ENCODE measurements at places on chromosomes 3 and 15. TPM values are rescaled to one million over a fixed set of nuclear protein-coding genes. Genes with fewer than 3 reads are reported as not detected.

- DNase-seq: peak; percentile 13
Observed at GRCh38 chr3:125310623-125311081, 64.5 kb downstream of the ZNF148 start.

DNA sequence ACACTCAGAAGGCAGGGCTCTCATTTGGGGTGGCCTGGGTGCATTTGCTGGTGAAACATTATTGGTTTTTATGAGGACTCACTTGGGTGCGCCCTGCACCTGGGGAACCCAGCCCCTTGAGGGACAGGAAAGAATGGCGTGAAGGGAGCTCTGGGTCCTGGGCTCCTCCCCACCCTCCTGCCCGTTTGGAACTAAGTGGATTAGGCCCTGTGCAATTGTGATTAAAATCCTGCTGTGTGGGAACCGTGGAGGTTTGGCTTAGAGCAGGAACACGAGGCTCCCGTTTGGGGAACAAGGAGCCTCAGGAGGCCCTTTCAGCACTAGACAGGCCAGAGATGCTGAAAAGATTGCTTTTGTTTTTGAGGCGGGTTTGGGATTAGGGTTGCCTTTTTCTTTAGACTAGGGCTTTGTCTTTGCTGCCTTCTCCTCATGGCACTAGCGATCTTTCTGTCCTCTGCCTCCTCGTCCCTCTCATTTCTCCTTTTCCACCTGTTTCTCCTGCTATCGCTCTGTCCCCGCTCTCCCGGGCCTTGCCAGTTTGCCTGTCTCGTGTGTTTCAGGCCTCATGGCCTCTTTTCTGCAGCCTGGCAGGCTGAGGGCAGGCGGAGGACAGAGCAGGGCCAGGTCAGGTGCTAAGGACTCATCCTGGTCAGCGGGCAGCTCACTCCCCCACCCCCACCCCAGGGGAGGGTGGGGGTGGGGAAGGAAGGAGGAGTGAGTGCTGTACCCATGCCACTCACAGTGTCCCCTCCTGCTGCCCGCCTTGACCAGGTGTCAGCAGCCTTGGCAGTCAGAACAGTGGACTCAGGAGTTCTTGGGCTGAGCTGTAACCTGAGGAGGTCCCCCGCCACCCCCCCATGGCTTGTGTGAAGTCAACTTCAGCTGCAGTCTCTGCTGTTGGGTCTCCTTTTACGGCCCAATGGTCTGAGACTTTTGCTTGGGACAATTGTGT, 8.6 kb downstream of the MAPKAPK3 start:
- no peak for DNase-seq

DNA sequence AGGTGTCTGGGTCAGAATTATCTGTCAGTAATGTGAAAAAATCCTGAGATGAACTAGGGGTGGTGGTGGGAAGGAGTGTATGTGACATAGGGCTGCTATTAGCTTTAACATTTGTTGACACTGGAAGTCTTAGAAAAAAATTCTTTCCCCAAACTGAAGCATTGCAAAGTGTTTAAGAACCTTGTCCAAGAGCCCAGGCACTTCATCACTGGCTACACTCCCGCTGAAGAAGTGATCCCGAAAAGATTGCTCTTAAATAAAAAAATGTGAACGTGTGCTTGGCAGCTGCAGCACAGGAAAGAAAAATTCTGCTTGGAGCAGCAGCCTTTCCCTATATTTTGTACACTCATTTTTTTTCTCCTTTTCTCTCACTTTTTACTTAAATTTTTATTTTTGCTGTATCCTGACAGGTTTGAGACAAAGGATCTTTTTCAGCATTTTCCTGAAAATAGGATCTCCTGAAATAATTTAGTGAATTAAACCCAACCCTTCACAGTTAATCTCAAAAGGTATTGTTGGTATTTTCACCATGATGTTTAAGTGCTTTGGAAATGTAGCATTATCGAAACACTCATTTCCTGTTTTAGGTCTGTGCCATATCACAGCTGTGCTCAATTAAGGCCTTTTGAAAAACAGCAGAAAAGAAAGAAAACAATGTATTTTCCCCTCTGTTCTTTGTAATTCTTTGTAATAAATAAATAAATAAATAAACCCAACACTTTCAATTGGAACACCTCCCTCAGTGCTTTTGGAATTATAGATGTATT, 477.6 kb downstream of the ZNF385D start:
- DNase-seq: no peak

DNA sequence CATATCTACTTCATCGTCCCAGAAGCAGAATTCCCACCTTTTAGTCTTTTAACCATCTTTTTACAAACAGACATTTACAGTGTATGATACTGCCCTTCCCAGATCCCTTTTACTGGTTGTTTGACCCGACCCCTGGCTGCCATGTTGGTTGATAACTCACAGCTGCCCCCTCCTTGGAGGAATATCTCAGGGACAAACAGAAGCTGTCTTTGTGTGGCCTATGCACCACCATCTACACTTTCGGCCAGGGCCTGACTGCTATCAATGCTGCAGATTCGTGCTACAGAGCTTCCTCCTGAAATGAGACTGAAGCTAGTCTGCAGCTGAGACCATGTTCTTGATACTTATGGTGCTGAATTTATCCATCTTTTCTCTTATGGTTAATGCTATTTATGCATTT, 6.6 kb upstream of the POLQ start:
- no peak for DNase-seq

DNA sequence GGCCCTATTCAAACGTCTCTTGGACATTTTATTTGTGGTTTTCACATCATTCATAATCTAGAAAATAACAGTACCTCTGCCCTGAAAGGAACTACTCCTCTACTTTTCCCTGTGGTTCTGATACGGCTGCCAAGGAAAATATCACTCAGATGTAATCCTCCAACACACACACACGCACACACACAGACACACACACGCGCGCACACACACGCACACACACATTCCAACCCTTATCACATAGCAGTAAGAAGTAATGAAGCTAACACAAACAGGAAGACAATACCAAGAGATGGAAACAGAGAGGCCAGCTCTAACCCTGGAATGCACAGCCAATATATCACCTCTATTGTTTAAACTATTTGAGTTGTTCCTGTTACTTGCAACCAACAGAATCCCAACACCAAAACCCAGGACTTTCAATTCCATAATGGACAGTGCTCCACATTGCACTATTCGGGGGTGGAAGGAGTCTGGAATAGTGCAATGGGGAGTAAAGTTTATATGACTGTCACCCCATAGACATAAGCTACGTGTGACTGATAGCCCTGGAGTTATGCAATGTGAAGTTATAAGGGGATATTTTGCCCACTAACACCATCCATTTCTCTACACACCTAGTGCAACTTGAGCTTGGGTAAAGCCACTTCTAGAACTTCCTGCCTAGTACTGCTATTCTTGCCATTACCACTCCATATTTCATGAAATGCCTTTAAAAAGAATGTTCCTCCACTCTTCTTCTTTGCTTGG, 71.3 kb upstream of the FNDC3B start:
- DNase-seq: no peak

GRCh38 chr3:98746882-98747281, 16.3 kb upstream of the ST3GAL6 start:
- DNase-seq: no peak

- no peak for DNase-seq
Observed at GRCh38 chr15:60914360-60914759, 314.7 kb downstream of the RORA start.

- no peak for DNase-seq
Observed at GRCh38 chr3:79250746-79251145, 517.1 kb downstream of the ROBO1 start.

GRCh38 chr3:151283907-151284461, 5.6 kb upstream of the P2RY14 start:
- DNase-seq: no peak

- DNase-seq: no peak
Observed at GRCh38 chr3:64922213-64922612, 234.4 kb upstream of the ADAMTS9 start.

GRCh38 chr15:100711516-100712021, 109.2 kb downstream of the ASB7 start:
- DNase-seq: no peak

- DNase-seq: no peak
Observed at GRCh38 chr3:2205692-2206091, 107.0 kb downstream of the CNTN4 start.

DNA sequence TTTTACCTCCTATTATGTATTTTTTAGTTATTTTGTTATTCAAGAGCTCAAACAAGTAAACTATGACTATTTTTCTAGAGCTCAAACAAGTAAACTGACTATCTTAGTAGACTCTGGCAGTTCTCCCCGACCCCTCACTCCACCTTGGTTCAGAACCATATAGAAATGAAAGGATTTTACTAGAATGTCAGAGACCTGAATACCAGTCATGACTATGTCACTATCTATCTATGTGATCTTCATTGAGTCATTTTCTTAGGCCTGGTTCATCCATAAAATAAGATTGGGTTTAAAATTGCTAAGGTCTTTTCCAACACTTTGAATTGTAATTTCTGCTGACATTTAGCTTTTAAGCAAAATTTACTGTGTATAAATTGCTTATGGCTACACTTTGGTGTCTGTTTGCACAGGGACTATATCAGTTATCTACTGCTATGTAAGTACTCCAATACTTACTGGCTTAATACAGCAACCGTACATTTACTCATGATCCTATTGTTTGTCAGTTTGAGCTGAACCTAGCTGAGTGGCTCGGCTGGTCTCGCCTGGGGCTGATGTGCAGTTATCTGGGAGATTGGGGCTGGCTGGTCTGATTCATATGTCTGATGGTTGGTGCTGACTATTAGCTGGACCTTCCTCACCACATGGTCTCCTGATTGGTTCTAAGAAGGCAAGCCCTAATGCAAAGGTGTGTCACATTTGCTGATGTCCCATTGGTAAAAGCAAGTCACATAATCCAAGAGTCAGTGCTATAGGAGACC, 37.0 kb downstream of the RASA2 start:
- no peak for DNase-seq

DNA sequence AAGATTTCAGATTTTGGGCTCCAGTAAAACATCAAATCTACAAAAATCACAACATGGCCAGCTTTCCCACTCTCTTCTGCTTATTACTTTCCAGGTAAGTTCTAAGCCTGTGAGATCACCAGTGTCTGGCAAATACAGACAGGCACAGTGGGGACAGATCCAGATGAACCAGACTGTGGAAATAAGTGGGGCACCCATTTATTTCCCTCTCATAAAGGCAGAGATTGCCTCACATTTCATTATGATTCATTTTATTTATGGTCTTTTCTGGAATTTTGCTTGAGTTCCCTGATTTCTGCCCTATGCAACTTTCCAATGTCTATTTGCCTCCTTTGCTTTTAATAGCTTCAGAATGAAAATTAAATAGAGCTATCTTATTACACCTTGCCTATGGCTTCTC, 66.8 kb downstream of the GREM1 start:
- no peak for DNase-seq

GRCh38 chr15:67731112-67731721, 94.1 kb upstream of the SKOR1 start:
- DNase-seq: no peak

GRCh38 chr3:159941038-159942000, 47.3 kb upstream of the IL12A start:
- DNase-seq: no peak

DNA sequence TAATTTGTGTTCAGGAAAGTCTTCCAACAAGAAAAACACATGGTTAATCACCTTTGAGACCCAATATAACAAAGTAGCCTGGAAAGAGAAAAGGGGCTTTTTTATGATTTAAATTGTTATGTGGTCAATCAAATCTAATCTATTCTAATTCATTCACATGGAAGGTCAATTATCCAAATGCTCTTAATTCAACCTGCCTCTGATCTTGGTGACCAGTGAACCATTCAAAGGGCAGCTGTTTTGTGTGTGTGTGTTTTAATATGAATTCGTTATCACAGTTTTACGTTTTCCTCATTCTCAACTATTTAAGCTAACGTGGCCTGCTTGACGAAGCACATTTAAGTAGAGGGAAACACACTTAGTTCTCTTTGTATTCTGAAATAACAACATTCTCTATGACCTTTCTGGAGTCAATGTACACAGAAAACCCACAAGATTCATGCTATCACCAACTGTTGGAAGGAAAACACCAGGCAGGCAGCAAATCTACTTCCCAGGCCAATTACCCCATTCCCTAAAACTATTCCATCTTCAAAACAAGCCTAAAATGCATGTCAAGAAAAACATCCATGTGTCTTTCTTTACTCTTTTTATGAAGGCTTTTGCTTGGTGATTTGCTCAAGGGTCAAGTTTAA, 195.4 kb downstream of the SUCLG2 start:
- DNase-seq: no peak

DNA sequence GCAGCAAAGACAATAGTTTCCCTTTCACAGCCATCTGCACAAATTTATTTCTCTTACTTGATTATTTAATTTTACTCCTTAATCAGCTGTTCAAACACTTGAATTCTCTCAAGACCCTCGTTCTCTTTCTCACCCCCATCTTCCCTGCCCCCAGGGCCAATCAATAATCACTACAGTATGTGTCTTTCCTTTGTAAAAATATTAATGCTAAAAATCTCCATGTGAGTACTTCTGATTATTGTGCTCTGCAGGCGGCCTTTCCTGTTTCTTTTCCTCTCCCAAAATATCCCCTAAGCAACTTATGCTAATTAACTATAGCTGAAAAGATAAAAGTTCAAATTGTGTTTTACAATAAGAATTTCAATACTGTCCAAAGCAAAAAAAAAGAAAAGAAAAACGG, 617.0 kb upstream of the CBLB start:
- DNase-seq: no peak

DNA sequence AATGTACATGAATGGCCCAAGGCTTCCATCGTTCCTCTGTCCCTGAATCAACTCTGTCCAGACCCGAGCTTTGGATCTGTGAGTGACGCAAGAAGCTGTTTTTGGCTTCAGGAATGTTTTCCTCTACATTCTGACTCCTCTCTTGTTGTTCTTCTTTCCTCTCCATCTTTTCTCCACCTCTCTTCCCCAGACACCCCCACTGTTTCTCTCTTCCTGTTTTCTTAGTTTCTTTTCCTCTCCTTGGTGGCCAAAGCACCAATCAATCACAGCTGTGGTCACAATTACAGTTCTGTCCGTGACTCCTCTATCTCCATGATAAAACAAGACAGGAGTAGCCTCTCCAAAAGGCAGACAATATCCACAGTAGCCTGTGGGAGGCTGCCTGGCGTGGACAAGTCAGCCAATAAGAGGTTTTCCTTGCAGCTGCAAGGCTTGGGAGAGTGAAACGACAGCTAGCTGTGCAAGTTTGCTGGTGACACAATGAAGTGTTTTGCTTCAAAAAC, 4.9 kb upstream of the TMEM212 start:
- no peak for DNase-seq

GRCh38 chr15:55740981-55741832, 1.7 kb downstream of the PRTG start:
- DNase-seq: no peak

- DNase-seq: no peak
Observed at GRCh38 chr3:55605443-55606236, 118.5 kb upstream of the WNT5A start.

GRCh38 chr3:124409650-124410275, 320.5 kb upstream of the UMPS start:
- no peak for DNase-seq

GRCh38 chr15:88621789-88622604, 857 bp downstream of the AEN start:
- no peak for DNase-seq

GOLGA8S gene
- 0.21 TPM for total RNA-seq

ERICH6 gene
- total RNA-seq: 0.92 TPM

MEGF11 gene
- total RNA-seq: not detected

ARGFX gene
- not detected for total RNA-seq

SYNPR gene
- not detected for total RNA-seq

NTRK3 gene
- total RNA-seq: not detected

DUOX1 gene
- total RNA-seq: not detected

CISH gene
- 28.3 TPM for total RNA-seq

ACTRT3 gene
- not detected for total RNA-seq

TMEM45A gene
- 0.65 TPM for total RNA-seq

GP5 gene
- 4.0 TPM for total RNA-seq
